ENCODE measurements at places on chromosomes 2 and 18.

GRCh38 chr2:141497272-141497671 is 633.5 kb downstream of the LRP1B start:
- DNase-seq: no peak

DNA sequence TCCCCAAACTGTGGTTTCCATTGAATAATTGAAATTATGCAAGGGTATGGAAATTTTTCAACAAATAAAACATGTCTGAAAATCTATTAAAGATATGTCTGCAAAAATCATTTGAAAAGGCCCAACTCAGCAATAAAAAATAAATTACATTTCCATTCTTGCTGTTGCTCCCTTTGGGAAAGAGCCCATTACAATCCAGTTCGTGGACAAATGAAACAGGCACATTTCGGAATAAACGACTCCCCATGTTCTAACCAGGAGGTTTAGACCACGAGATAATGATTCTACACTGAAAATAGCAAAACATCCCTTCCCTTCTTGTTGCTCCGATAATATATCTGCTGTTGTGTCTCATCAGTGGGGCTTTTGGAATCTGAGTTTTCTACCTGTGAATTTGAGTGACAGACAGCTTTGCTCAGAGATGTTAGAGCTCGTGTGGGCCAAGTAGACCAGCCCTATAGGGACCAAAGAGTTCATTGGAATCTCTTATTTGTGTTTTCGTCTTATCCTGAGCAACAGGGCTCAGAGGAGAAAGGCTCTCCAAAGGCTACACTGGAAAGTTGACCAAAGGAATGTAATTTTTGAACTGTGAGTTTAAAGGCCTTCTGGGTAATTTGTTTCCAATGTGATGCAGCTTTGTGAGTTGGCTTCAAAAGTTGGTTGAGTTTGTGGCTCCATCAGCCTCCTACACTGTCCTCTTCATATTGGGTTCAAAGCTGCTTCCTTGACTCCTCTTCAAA is 119.5 kb downstream of the ACTR3 start:
- no peak for DNase-seq

DNA sequence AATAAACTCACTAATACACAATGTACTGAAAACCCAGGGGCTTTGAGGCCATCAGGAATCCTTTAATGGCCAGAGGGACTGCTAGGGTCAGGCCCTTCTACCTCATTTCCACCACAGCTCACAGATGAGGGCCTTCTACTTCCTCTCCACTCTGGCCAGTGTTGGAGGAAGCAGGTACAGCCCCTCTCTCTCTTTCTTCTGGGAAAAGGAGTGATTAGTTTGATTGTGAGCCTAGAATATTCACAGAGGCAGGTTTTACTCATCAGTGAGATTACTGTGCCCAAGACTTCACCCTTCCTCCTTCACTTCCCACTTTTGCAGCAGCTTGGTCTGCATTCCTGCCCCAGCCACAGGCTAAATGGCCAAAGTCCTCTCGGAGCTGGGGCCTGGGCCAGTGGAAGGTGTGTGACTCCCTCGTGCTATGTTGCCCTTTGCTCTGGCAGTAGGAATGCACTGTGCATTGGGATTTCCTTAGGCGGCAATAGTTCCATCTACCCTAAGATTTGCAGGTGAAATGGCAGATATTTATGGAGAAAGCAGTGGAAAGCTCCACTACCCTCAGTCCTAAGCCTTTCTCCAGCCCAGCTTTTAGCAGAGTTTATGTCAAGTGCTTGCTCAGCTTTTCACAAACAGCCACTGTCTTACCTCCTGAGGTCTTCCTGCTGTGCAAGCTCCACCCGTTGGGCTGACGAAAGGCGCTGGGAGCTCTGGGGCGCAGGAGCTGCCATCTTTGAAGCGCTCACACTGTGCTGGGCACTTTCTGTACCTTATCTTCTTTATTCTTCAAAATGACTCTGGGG is 36.2 kb upstream of the YES1 start:
- no peak for DNase-seq

GRCh38 chr2:5982193-5982902 is 290.2 kb downstream of the SOX11 start:
- no peak for DNase-seq

DNA sequence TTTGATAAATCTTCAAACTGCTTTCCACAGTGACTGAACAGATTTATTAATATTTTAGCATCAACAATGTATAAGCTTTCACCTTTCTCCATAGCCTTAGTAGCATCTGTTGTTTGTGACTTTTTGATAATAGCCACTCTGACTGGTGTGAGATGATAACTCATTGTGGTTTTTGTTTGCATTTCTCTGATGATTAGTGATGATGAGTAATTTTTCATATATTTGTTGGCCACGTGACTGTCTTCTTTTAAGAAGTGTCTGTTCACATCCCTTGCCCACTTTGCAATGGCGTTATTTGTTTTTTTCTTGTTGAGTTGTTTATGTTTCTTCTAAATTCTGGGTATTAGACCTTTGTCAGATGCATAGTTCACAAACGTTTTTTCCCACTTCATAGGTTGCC is 952.9 kb downstream of the TRIB2 start:
- no peak for DNase-seq

- no peak for DNase-seq
These were observed 300.4 kb upstream of the NETO1 start for GRCh38 chr18:73168236-73168635.

Data from T-helper 1 cell (primary cell).